Fibroblast of gingiva (primary cell): ENCODE measurements at places on chromosomes 12 and 14.

DNA sequence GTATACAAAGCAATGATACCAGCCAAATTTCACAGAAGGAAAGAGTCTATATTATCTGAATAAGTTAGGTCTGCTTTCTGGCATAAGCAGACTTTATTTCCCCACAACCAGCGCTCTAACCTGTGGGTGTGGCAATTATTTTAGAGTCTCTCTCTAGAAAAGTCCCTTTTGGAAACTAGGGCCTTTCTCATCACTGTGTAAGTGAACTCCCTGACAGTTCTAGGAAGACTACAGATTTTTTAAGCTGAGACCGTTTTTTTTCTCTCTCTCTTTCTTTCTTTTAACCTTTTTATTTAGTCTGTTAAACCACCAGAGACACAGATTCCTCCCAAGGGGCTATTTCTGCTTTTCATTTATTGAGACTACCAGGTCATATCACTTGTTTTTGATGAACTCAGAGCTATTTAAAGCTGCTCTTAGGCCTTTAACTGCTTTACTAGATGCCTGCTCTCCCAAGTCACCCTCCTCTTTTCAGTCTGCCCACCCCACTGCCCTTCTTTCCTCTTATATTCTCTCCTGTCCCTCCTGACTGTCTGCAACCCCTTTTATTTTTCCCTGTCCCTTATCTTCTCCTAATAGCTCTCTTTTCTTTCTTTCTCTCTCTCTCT, 69.2 kb upstream of the ARHGAP5 start:
- DNase-seq = no peak

DNA sequence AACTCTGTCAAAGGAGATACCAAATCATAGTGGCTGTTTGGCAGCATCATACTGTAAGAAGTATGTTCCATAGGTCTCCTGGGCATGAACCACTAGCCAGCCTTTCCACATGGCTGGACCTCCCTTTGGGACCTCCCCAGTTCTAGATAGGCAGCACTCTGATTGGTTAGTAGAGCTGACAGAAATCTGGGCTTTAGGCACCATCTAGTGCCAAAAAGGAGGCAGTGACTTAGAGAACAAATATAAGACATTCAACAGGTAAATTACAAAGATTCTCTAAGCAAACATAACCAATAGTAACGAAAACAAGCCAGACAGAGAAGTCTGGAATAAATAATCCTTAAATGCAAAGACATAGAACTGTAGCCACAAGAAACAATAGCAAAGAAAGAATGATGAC, 148.0 kb upstream of the PDE3A start:
- DNase-seq = peak; percentile 36

DNA sequence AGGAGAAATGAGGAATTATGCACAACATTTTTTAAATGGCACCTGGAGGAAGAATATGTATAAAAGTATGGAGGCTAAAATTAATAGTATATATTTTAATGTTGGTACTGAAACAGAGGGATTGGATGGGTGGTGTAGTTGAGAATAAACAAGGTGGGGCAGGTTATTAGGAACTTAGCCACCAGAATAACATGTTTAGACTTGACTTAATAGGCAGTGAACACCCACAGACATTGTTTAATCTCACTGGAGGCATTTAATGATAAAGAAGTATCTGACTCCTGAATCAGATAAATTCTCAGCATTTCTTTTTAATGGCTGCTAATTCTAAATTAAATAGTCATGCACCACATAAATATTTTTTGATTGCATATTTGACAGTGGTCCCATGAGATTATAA, 139.7 kb downstream of the CNTN1 start:
- no peak for DNase-seq

- DNase-seq = no peak
Measured at GRCh38 chr12:82873951-82874350, 187.2 kb downstream of the TMTC2 start.

DNA sequence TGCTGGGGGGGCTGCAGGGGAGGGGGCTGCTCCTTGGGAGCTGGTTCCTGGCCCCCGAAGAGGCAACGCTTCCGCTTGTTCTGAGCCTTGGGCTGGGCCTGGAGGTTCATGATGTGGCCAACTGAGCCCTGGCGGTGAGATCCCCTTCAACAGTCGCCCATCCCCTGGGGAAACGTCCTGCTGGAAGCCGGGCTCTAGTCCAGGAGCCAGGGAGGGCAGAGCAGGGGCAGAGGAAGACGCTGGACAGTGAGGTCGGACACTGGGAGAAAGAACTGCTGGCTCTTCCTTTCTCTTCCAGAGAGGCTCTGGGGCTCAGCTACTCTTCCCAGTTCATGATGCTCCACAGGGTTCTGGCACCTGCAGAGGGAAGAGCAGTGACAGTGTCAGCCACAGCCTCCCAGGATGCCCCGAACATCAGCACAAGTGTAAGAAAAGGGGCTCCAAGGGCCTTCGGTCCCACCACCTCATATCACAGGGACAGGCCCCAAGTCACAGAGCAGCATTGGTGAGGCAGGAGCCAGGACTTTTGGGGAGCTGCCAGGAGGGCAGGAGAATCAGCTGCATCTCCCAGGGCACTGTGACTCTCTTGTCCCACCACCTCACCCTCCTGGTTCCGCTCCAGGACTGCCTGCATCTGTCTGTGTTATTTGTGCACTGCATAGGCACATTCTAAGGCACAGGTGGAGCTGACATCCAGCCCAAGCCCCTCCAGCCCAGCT, 25.9 kb upstream of the PNMA1 start:
- no peak for DNase-seq

- DNase-seq = peak; percentile 11
Measured at GRCh38 chr14:63614679-63615363, 26.9 kb downstream of the WDR89 start.

DNA sequence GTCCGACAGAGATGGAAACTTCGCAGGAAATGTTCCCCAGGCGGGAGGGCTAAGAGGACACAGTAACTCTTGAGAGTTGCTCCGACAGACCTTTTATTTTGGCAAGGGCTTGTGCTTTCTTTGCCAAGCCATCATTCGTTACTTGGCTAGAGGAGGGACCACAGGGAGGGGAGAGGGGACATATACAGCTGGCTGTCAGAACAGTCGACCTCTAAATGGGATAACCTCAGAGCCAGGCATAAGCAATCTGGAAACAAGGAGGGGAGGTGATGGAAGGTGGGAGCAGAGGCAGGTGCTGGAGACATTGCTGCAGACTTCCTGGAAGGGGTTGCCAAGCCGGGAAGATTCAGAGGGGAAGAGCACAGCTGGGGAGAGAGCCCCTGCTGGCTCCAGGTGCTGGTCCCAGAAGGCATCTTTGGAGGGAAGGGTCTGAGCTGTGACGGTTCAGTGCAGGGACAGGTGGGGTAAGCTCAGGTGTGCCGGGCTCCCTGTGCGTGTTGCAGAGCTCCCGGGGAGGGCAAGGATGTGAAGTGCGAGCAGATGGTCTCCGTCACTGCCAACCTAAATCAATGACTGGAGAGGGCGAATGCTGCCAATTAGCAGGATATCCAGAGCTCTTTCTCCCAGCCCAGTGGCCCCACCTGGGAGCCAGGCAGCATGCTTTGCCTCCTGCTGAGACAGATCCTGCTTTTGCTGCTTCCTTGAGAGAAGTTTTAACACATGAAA, 50.1 kb downstream of the CHST11 start:
- no peak for DNase-seq

DNA sequence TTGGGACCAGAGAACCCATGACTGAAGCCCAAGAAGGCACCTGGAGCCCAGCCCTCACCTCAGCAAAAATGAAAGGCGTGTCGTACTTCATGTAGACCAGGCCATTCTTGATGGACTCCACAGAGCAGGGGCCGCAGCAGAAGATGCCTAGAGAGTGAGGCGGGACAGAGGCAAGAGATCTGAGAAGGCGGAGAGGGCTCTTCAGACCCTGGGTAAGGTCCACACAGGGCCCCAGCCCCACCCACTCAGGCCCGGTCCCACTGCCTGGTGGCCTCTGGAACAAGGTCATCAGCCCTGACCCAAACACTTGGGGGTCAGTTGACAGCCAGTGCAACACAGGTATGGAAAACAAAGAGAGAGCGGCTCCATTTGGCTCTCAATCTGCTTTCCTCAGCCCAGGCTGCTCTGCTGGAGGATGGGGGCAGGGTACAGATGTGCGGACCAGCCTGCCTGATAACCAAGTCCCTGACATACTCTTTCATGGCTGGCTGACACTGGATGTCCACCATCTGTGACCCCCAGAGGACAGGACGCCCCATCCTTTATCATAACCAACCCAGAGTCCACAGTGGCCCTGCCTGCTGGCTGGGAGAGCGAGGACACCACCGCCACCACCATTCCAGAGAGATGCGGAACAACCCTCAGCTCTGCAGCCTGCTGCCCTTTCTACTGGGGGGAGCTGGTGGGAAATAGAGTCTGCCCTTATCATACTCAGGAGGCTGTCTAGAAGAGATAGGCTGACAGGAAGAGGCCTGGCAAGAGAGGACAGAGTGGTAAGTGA, 6.9 kb downstream of the TGM1 start:
- no peak for DNase-seq

GRCh38 chr12:6532927-6533652, 1.2 kb upstream of the GAPDH start:
- peak; percentile 70 for DNase-seq

DNA sequence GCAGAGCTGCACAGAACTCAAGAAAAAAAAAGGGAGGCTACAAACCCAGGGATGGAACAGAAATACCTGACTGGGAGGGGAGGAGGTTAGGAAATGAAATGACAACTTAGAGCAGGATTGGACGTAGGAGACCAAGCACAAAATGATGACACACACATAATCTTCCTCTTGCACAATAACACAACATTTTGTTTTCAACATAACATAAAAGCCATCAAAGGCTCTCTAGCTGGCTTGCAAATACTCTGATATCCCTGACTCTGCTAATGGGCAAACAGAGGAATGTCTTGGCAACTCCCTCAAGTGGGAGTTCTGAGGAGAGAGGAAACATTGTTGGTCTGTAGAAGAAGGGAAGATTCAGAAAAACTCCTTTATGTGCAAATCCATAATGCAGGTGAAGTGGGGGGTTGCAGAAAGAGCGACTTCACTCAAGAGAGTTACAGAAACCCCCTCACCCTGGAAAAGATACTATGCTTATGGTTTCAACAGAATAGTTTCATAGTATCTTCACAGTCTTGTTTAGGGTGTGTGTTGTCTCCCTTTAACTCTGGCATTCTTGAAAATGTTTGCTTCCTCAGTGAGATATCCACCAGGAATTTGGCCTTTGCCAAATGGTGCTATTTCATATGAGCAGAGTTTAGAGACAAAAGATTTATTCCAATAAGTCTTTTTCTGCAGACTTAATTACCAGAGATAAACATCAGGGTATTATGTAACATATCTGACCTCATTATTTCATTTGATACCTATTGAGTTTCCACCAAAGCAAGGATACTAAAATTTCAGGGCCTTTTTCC, 43.8 kb upstream of the LTBP2 start:
- DNase-seq = peak; percentile 83

- DNase-seq = peak; percentile 9
Measured at GRCh38 chr12:9687228-9687627, 17.7 kb downstream of the CLEC2D start.

DNA sequence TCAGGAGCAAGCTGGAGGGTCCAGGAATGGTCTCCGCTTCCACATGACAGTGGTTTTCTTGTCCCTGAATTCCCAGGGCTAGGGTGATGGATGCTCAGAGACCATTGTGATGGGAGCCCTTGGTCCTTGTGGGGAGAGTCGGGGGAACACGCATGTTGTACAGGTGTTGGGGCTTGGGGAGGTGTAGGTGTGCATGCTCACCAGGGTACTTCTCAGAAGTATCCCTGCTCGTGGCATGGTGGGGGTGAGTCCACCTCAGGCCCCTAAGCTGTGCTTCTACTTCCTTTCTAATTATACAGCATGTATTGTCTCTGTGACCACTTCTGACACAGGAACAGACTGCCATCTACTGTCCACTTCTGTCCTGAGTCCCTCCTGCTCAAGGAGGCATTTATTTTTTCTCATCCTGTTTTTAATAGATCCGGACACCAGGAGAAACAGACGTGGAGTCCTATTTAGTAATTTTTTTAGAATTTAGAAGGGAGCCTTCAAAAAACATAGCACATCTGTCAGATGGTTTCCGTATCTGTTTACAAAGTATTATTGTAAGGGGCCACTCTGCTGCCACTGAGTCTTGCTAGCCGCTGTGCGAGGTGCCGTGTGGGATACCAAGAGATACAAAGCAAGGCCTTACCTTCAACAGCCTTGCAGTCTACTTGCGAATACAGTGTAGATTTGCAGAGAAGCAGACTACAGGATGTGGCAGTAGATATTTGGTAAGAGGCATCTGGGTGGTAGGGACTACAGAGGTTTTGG, 10.5 kb downstream of the NTF3 start:
- DNase-seq = peak; percentile 55

DNA sequence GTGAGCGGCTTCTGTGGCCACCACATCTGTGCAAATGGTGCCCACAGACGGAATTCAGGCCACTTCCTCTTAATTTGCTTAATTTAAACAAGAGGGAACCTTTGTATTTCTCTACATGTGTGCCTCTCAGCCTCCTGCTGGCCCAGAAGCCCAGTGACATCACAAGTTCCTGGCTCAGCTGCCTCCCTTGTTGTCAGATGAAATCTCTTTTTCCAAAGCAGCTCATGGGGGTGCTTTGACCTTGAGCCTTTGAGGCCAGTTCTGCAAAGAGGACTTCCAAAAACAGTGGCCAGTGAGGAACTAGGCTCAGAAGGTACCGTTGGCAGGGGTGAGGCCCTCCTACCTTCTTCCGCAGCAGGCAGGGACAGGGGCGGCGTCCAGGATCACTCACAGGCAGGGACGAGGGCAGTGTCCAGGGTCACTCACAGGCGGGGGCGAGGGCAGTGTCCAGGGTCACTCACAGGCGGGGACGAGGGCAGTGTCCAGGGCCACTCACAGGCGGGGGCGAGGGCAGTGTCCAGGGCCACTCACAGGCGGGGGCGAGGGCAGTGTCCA, 35.0 kb upstream of the GALNT9 start:
- DNase-seq = no peak

- peak; percentile 30 for DNase-seq
Measured at GRCh38 chr12:40946612-40947194, 241.4 kb upstream of the PDZRN4 start.

DNA sequence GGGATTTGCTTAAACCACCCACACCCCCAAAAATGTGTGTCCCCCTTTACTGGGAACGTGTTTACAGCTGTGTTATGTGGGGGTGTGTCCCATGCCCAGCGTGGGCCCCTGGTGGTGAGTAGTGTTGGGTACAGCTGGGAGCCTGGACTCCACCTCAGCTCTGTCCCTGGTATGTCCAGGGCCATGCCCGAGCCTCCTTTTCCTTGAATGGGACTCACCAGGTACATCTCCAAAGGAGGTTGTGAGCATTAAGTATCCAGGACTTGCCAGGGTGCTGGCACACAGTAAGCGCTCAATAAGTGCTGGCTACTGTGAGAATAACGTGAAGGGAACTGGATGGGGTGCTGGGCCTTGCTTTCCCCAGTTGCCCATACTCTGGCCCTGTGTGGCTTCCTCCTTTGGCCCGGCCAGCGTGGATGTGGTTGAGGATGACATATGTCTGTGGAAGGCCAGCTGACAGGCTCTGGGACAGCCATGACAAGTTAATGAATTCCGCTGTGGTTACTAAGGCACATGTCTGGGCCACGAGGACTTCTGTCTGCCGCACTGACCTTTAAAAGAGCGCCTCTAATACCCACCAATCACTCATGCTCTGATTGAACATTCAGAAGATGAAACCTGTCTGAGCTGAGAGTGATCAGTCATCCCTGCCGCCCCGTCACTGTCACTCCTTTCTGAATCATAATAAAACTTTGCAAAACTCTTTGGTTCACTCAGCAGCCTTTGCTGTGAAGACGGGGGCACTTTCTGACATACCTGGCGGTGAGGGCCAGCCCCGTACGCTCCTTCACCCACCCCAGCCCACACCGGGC, 74.7 kb downstream of the DIO3 start:
- no peak for DNase-seq

- no peak for DNase-seq
Measured at GRCh38 chr12:99284161-99284560, 363.4 kb upstream of the GARIN6 start.

- peak; percentile 55 for DNase-seq
Measured at GRCh38 chr14:80077262-80077661, 134.0 kb downstream of the DIO2 start.
